Right forelimb (tissue), 1 donor: ENCODE measurements at places on chromosomes 11 and 22.

DNA sequence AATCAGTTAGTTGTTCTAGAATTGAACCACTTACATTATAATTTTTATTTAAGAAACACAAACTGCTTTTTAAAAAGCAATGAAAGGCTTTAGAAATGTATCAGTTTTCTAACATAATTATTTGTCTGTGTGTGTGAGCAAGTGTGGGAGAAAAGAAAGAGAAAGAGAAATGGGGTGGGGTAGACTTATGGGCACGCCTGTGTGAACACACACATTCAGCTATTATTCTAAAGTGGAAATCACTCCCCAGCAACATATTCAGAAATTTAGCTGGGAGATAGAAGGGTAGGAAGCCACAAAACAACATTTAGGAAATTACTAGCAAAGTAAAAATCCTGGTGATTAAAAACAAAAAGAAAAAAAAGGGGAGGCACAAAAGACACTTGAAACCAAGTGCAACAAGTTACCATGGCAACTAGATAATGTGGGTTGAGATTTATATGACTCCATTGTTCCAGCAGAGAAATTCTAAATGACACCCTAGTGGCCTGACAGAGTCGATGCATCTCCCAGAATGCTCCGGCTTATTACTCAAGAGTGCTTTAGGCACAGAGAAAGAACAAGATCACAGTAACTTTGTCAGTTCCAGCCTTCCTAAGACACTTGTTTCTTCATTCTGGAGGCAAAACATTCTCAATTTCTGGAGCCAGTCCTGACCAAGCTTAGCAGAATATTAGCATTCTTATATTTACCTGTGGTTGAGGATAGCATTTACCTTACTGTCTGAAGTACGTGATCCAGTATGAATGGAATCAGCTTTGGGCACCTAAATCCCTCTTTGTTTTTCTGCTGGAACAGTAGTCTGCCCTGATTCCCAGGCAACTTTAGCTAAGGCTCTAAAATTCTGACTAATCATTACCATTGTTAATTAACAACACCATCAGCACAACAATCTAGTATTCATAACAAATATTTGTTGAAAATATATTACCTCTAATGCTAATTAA is 444.4 kb downstream of the DLG2 start:
- no peak for DNase-seq

DNA sequence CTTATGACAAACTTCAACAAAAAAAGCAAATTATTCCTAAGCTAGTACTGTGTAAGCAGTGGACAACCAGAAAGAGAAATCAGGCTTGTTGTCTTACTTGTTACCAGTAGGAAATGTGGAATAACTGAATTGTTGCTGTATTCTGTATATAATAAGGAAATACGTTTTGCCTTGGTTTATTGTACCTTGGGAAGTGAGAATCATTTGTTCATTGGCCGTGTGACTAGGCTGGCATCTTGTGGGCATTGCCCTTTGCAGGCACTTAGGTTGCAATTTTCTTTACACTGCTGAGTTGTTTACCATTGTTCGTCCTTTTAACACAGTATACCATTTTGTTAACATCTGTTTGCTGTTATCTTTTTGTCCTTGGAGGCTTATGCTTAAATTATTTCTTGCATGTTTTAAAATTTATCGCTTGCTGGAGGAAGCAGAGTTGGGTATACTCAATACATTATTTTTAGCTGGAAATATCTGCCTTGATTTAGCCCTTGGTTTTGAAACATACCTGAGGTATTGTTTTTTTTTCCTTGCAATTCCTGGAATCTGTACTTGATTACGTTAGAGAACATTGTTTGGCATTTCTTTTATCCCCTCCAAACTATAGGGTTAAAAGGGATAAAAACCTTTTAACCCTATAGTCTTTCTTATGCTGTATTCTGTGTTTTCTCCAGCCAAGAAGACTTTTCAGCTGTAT is 109.3 kb downstream of the DDX10 start:
- no peak for DNase-seq

DNA sequence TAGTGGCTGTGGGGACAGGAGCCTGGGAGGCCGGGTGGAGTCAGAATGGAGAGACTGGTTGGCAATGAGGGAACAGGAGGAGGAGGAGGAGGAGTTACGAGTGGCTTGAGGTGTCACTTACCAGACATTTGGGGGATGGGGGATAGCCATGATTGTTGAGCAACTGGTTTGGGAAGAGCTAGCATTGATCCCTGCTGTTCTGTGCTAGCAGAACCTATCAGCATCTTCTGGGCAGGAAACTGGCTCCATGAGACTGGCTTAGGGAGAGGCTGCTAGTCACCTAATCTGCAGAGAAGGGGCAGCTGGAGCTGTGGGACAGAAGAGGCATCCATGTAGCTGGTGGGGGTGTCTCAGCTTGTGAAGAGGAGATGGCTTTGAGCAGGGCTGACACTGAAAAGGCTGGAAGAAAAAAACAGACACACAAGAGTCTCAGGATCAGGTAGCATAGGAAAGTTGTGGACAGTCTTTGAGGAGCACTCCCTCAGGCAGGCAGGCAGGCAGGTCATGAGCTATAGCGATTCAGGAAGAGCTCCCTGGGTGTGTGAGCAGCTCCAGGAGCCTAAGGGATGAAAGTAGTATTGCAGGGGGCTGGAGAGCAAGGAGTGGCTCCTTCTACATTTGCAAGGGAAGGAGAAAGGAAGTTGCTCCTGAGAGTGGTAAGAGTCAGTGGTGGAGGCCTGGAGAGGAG is 22.3 kb downstream of the PIK3IP1 start:
- DNase-seq: no peak

- no peak for DNase-seq
These were observed 180.9 kb downstream of the KIF18A start for GRCh38 chr11:27926981-27927481.

DNA sequence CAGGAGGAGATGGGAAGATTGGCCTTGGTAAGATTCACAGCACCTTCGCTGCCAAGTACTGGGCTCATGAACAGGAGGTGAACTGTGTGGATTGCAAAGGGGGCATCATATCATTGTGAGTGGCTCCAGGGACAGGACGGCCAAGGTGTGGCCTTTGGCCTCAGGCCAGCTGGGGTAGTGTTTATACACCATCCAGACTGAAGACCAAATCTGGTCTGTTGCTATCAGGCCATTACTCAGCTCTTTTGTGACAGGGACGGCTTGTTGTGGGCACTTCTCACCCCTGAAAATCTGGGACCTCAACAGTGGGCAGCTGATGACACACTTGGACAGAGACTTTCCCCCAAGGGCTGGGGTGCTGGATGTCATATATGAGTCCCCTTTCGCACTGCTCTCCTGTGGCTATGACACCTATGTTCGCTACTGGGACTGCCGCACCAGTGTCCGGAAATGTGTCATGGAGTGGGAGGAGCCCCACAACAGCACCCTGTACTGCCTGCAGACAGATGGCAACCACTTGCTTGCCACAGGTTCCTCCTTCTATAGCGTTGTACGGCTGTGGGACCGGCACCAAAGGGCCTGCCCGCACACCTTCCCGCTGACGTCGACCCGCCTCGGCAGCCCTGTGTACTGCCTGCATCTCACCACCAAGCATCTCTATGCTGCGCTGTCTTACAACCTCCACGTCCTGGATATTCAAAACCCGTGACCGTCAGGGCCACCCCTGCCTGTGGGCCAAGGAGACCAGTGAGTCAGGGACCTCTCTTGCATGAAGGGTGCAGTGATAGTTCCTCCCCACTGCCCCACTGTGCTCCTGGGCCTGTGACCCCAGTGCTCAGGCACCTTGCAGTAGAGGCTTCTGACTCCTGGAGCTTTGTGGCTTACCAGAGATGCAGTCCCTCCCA is 83.6 kb downstream of the BCR start:
- DNase-seq: no peak
